ENCODE measurements at places on chromosomes 4 and X.

GRCh38 chrX:28312965-28313364, 274.3 kb upstream of the IL1RAPL1 start:
- no peak for DNase-seq

DNA sequence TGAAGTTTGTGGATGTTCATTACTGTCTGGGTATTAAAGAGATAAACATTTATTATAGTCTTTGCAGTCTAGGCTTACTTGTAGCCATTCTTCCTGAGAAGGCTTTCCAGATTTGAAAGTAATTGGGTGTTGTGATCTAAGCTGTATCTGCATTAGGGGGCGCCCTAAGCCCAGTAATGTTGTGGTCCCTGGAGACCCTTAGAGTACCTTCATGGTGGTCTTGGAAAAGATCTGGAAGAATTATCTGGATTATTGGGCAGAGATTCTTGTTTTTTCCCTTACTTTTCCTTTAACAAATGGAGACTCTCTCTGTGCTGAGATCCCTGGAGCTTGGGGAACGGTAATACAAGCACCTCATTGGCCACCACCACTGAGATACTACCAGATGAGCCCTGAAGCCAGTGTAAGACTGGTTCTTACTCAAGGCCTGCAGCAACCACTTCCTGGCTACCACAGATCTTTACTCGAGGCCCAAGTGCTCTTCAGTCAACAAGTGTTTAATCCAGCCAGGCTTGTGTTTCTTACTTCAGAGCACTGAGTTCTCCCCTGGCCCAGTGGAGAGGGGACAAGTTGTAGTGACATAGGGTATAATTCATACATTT, 63.1 kb downstream of the RTL3 start:
- no peak for DNase-seq

- no peak for DNase-seq
These were observed 63.4 kb downstream of the DCAF12L1 start for GRCh38 chrX:126489116-126489695.

- DNase-seq = no peak
These were observed 222.4 kb downstream of the GPAT3 start for GRCh38 chr4:83758285-83758684.

GRCh38 chr4:101037938-101038413, 309.4 kb downstream of the PPP3CA start:
- no peak for DNase-seq

DNA sequence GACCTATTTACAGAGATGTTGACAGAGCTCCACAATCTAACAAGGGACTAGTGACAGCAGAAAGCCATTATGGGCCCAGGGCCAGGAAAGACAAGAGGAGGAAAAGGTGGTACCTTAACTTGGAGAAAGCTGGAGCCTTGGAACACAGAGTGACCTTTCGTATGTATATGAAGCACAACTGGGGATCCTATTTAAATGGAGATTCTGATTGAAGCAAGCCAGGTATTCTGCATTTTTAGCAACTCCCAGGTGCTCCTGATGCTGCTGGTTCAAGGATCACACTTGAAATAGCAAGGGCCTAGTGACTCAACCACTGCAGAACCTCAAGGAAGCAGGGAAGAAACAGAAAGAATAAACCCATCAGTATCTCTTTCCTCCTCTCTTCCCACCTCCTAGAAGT, 99.4 kb downstream of the TMEM47 start:
- DNase-seq = no peak

GRCh38 chrX:149267878-149268813, 237.0 kb downstream of the IDS start:
- DNase-seq = no peak

- no peak for DNase-seq
These were observed 300.7 kb downstream of the USP46 start for GRCh38 chr4:52358366-52358765.

GRCh38 chrX:7617994-7618393, 225.0 kb upstream of the VCX start:
- DNase-seq = no peak

- no peak for DNase-seq
These were observed 8.0 kb upstream of the ARSJ start for GRCh38 chr4:113987382-113987941.

DNA sequence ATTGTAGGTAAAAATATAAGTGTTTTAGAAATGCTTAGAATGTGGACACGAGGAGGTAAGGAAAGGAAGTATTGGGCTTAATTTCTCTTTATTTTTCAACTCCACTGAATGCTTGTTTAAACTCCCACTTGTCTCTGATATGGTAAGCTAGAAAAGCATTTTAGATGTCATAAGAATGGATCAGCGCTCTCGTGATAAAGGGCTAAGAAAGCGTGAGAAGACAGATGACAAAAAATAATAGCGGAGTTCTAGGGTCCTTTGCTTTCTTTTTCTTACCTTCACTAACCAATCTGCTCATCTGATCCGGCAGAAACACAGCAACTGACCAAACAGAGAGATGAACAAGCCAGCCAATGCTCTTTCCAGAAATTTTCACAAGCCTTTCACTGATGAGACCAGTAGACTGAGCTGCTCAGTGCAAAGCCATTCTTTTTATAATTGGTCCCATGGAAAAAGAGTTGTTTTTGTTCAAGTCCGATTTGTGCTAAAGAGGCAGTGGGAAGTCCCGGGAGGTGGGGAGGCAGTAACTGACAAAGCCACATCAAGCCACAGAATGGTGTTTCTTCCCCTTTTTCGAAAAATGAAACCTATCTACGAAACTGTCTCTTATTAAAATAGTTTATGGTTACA, at the start of gene TASL:
TSS of gene TASL (minus strand) at position 405 of the 630 bp plus-strand sequence. CDS start 17,411 bp downstream, outside the sequence.
- DNase-seq = no peak

- peak; percentile 89 for DNase-seq
These were observed at the start of gene SRD5A3 for GRCh38 chr4:55345980-55346850. TSS of gene SRD5A3 (plus strand) at chr4:55346242. CDS start at chr4:55346337, 95 bp downstream.

GRCh38 chrX:131955099-131955777, 67.9 kb upstream of the STK26 start:
- DNase-seq = no peak

DNA sequence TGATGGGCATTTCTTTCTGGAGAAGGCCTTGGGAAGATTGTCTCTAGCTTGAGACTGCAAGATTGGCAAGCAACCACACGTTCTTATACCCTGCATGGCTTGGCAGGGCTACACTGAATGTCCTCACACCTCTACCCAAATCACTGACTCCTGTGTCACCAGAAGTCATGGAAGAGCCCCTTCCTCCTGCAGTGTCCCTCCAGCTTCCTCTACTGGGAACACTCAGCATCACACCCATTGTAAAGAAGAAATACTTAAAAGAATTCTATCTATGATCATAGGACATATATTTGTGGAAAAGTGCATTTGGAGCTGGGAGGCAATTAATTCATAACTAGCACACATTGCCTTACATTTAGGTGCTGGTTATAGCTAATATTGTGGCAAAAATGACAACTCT, 113.1 kb downstream of the CCSER1 start:
- no peak for DNase-seq

DNA sequence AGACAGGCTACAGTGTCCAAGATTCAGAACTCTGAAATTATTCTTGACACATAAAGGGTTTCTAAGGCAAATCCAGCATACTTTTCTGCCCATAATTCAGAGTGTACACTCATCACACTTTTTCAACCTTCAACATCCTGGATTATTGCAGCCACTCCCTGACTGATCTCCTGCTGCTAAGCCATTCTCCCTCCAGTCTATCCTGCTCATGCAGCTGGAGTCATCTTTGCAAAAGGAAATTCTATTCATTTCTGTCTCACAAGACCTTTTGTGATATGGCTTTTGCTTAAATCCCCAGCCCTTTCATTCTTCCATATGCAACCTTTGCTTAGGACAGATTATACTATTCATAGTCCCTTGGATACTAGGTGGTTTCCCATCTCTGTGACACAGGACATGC, 236.1 kb upstream of the LDB2 start:
- DNase-seq = no peak

DNA sequence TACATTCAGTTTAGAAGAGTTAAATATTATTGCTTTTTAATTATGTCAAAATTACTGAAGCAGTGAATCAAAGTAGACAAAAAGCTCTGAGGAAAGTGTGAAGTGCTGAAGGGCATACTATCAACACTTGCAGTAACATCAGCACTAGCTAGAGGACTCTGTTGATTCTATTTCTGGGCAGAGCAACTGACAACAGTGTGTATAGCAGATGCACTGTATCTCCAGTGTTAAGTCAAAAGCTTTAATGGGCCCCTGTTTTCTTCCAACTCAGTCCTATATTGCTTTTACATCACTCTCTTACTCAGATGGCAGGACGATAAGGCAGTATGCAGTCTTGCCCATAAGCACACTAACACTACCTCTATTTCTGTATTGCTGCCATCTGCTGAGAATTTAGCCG, 435.2 kb upstream of the AMOT start:
- no peak for DNase-seq

DNA sequence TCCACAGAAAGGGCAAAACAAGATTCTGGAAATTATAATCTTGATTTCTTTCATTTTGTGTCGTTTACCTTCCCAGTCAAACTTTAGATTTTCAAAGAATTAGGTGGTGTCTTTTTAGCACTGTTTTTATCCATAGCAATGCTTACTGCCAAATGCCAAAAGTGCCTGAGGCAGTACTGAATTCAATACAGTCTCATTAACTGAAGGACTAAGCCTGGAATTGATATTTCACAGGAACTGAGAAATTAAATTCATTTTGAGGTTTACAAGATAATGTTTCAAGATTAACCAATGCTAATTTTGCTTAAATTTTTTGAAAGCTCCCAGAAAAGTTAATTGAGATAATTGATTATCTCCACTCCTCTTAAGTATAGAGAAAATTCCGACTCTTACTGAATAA, 68.8 kb upstream of the ARHGAP24 start:
- DNase-seq = no peak

DNA sequence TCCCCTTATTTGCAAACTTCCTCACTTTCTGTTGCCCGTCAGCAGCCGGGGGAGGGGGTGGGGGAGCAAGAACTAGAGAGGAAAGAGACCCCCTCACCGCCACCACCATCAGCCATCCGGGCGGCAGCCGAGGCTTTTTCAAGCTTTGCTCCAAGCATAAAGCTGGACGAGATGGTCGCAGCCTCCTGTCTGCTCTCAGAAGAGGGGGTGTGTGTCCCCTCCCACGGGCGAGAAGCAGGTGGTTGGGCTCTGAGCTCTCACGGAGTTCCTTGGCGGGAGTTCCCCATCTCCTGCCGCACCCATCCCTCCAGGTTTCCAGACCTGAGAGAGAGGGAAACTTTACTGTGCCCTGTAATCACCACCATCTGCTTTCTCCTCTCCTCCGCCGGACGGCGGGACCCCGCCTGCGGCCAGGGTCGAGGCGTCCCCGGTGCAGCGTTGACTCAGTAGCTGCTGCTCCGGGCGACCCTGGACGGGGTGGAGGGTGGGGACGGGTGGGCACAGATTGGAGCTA, 4.7 kb upstream of the ARX start:
- no peak for DNase-seq

All from colonic mucosa (tissue), 4 donors.